Stimulated activated CD4-positive, alpha-beta T cell treated with anti-CD3 and anti-CD28 coated beads, Interleukin-2, amount 100 ng/mL, for 24 hours (primary cell): ENCODE measurements at places on chromosomes 5 and 9.

- no peak for DNase-seq
Measured at GRCh38 chr5:150144246-150144801, 11.3 kb downstream of the PDGFRB start.

GRCh38 chr5:166883016-166883415, 1408.4 kb upstream of the WWC1 start:
- no peak for DNase-seq

DNA sequence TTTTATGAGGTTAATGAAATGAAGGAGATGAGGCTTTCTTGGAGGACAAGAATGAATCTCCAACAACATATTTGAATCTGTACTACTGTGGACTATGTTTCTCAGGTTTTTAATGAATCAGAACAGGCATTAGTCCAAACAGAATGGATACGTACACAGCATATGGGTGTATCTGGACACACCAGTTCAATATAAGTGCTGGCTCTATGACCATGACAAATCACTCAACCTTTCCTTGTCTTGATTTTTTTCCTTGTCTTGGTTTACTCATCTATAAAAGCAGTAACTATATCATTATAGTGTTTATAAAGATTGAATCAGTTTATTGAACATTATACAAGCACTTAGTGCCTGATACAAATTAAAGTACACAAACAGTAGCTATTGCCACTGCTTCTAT, 104.1 kb downstream of the AP3B1 start:
- no peak for DNase-seq

- DNase-seq: no peak
Measured at GRCh38 chr9:34492051-34492450, 30.7 kb downstream of the ENHO start.

DNA sequence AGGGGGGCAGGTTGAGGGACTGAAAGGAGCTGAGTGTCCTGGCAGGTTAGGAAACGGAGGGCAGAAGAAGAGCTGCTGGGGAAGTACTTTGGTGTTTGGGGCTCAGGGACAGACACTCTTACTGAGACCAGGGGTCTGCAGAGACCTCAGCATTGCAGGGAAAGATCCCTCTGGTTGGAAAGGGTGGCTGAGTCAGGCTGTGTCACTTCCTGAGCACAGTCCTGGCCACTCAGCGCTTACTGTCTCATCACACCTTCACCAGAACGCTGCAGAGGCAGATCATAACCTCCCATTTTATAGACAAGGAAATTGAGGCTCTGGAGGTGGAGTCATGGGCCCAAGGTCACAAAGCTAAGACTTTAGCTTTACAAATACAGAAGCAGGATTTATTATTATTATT, 54.3 kb downstream of the LMX1B start:
- DNase-seq: no peak

- DNase-seq: no peak
Measured at GRCh38 chr9:38030658-38031057, 38.4 kb downstream of the SHB start.

GRCh38 chr9:127612939-127613582, 984 bp downstream of the STXBP1 start:
- DNase-seq: peak; percentile 51

GRCh38 chr5:150540615-150541396, 32.9 kb downstream of the NDST1 start:
- DNase-seq: no peak

DNA sequence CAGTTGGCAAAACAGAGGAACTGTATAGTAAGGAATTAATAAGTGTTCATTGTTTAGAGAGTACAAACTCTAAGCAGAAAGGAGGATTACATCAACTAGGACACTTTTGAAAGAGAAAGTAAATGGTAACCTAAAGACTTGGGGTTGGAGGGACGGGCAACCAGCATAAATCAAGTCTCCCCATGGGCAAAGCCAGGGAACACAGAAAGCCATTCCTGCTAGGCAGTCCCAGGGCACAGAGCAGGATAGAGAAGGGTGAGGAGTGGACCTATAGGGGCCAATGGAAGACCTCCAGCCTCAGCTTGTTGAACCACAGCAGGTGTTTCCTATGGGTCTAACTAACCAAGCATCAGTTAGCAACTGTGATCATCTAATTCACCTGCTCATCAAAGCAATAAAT, 9.2 kb upstream of the ERAP1 start:
- no peak for DNase-seq

- DNase-seq: no peak
Measured at GRCh38 chr9:135555203-135555602, 6.4 kb upstream of the PAEP start.

DNA sequence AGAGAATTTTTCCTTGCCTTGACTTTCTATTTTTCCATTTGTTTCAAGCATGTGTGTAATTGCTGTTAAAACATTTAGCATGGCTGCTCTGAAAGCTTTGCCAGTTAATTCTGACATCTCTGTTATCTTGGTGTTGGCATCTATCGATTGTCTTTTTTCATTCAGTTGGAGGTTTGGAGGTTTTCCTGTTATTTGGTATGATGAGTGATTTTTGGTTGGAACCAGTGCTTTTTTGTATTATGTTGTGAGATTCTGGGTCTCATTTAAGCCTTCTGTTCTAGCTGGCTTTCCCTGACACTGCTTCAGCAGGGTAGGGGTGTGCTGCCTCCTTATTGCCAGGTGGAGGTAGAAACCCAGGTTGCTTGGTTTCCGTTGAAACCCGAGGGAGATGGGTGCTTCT, 40.9 kb upstream of the DHFR start:
- DNase-seq: no peak

DNA sequence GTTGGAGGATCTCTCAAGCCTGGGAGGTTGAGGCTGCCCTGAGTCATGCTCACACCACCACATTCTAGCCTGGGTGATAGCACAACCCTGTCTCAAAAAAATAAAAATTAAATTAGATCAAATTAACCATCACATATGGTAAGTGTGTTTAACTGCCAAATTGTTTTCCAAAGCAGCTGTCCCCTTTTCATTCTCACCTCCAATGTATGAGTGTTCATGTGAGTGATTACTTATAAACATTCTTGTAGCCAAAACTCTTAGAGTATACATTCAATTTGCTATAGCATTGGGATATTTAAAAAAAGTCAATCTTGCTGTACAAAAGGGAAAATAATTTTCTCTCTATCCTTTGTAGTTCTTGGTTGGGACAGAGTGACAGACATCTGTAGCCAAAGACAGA, 53.4 kb upstream of the SNAPC3 start:
- no peak for DNase-seq

- DNase-seq: no peak
Measured at GRCh38 chr9:109857336-109857735, 77.3 kb downstream of the PALM2AKAP2 start.

- DNase-seq: no peak
Measured at GRCh38 chr5:160347448-160347847, 23.0 kb downstream of the C1QTNF2 start.

- no peak for DNase-seq
Measured at GRCh38 chr5:88281322-88281721, 12.7 kb upstream of the TMEM161B start.

DNA sequence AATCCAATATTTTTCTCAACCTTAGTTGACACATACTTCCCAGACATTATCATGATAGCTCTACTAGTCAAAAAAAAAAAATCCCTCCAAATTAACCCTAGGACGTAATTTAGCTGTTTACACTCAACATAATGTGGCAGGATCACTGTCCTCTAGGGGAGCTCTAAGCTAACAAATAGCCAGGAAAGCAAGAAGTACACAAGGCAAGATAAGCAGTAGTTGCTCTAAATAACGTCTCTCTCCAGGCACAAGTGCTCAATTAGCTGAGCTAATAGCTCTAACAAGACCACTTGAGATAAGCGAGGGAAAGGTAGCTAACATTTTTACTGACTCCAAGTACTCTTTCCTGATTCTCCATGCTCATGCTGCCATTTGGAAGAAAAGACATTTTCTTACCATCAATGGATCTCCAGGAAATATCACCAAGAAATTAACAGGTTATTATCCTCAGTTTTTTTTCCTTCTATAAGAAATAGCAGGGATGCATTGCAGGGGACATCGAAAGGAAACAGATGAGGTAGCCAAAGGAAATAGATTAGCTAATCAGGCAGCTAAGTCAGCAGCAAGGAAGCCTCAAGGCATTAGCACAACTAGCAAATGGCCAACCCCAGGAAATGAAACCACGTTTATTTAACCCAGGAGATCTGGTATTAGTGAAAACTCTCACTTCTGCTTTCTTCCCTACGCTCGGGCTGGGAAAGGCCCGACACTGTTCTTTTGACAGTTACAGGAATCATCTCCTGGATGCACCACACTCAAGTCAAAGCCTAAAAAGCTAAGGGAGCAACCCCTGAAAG, 614.1 kb downstream of the PTPRD start:
- DNase-seq: no peak
